ENCODE measurements at places on chromosomes 11 and 22.

- DNase-seq, result no peak
Observed at GRCh38 chr11:107792049-107792443, 66.5 kb downstream of the SLC35F2 start.

DNA sequence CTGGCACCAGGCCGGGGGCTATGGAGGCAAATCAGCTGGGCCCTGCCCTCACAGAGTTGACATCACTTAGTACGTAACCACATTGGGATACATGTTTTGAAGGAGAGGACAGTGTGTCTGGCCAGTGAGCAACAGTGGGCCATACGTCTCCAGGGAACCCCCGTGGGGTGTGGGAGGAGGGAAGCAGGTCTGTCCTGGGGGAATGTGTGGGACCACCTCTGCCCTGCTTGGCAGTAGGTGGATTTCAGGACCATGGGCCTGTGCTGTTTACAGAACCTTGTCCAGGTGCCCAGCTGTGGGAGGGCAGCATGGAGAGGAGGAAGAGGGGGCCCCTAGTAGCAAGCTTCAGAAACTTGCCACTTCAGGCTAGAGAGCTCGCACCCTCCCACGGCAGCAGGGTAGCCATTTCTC is 21.0 kb downstream of the P2RY2 start:
- no peak for DNase-seq

- no peak for DNase-seq
Observed at GRCh38 chr11:103091064-103091800, 728 bp downstream of the DCUN1D5 start.

DNA sequence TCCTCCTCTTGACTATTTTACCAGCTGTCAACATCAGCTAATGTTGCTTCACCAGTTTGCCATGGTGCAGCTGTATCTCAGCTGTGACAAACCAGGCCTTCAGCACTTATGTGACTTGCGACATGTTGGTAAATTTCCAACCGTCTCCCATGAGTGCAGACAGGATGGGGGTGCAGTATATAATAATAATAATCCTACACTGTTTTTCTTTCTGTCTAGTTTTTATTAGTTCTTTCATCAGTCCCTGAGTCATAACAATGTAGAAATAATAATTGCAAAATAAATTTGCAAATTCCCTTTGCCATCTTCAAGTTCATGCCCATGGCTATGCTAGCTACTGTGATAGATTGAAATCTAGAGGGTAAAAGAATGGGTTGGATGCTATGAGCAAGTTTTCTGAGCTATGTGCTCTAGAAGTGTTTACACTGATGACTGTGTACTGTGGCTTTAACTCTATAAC is 4.9 kb downstream of the MMP13 start:
- DNase-seq, result no peak

- DNase-seq, result no peak
Observed at GRCh38 chr11:85953491-85954143, 98.4 kb downstream of the CCDC83 start.

GRCh38 chr11:46917109-46917761 is 1.1 kb downstream of the LRP4 start:
- DNase-seq, result no peak

DNA sequence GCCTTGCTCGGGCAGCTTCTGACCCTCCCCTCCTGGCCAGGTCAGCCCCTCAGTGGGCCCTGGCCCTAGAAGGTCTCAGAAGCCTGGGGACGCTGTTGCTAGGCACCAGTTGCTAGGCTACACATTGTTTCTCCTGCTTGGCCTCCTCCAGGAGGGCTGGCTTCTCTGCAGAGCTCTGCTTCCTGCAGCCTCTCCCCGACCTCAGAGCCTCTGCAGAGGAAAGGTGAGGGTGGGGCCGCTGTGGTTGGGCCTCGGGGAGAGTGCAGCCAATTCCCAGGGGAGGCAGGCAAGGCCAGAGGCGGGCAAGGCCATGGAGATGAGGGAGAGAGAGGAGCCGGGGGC is 27.6 kb upstream of the LRRC10B start:
- no peak for DNase-seq

DNA sequence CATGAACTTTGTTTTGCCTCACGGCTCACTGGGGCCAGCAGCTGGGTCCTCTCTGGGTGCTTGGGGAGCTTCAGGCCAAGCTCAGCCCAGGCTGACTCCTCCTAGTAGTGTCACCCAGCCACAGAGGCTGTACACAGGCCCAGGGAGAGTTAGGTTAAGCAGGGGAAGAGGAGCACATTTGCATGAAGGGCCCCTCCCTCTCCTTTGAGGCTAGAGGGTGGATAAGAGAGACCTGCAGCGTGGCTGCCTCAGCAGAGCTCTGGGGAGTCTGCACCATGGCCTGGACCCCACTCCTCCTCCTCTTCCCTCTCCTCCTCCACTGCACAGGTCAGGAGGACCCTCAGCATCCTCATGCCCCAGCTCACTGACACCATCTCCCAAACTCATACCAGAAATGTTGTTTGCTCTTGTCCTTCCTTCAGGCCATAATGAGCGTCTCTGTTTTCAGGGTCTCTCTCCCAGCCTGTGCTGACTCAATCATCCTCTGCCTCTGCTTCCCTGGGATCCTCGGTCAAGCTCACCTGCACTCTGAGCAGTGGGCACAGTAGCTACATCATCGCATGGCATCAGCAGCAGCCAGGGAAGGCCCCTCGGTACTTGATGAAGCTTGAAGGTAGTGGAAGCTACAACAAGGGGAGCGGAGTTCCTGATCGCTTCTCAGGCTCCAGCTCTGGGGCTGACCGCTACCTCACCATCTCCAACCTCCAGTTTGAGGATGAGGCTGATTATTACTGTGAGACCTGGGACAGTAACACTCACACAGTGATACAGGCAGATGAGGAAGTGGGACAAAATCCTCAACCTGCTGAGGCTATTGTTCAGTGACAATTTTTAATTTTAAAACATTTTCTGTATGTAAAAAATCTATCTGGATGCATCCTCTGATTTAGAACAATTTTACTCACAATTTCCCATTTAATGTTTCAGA is 82.4 kb upstream of the VPREB1 start:
- no peak for DNase-seq

DNA sequence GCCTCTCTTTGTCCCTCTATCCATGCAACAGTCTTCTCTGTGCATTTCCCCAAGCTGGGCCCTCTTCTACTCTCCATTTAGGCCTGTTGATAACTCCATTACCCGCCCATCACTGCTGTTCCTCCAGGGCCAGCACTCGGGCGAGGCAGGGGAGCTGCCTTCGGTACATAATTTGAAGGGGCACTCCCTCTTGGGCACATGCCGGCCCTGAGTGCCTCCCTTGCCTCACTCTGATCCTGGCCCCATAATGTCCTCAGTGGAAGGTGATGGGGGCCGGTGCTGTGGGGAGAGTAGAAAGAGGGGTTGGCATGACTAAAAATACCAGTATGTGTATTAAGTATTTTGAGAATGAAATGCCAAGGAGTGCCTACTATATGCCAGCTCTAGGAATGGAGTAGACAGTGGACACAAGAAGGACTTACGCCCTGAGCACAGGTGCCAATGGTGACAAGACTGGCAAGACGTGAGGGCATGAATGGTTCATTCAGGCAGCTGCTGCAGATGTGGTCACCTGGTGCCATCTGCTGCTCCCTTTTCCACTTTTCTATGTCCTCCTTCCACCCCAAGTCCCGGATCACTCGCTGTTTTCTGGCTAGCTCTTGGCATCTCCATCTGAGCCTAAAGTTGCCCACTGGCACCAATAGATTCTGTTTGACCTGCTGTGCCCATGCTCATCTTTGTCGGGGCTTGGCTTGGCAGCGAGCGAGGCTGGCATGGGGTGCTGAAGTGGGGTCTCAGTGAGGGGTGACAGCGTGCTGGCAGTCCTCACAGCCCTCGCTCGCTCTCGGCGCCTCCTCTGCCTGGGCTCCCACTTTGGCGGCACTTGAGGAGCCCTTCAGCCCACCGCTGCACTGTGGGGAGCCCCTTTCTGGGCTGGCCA is 22.6 kb downstream of the TMEM218 start:
- no peak for DNase-seq

- peak; percentile 79 for DNase-seq
Observed at GRCh38 chr11:62728171-62728988, at the start of gene TTC9C. TSS of gene TTC9C (plus strand) at chr11:62728486. CDS start at chr11:62728849, 363 bp downstream.

DNA sequence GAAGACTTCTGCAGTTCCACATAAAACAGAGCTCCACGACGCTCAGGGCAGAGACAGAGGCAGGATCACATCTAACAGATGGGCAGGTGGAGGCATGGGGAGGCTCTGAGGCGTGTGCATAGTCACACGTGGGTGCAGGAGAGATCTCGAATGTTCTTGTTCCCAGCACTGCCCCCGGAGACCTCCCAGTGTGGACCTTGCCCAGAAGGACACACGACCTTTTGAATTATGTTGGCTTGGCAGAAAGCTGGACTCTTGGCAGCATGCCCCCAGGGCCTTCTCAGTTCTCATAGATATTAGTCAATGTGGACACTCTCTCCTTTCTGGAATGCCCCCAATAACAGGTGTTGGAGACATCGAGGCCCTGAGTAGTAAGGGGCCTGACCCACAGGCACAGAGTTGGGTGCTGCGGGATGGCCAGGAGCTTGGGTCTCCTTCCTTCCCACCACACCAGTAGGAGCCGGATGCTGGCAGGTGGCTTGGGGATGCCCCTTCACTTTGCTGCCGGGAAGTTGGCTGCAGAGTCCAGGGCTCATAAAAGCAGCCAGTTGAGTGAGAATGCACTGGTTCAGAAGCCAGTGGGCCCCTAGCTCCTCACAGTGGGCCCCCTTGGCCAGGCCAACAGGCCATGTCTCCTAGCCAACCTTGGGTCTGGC is 12.1 kb downstream of the MYEOV start:
- no peak for DNase-seq

- no peak for DNase-seq
Observed at GRCh38 chr11:120615391-120615790, 103.8 kb downstream of the GRIK4 start.

GRCh38 chr11:36373016-36374010 is 77.2 kb downstream of the PRR5L start:
- no peak for DNase-seq

- no peak for DNase-seq
Observed at GRCh38 chr11:93059117-93059957, 89.9 kb downstream of the MTNR1B start.

DNA sequence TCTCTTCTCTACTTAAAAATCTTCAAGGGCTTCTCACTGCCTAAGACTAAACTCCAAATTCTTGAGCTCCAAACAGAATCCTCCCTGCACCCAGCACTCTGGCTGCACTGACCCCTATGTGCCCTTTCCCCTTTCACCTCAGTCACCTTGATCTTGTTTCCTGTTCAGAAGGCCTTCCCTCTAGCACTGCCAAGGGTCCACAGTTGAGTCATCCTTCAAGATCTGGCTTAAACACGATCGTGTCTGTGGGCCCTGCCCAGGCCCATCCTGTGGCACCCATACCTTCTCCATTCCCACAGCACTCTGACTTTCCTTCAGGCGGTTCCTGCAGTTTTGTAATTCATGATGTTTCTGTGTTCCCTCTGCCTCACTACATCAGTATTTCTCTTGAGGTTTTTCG is 129.2 kb downstream of the ARL14EP start:
- DNase-seq, result no peak

DNA sequence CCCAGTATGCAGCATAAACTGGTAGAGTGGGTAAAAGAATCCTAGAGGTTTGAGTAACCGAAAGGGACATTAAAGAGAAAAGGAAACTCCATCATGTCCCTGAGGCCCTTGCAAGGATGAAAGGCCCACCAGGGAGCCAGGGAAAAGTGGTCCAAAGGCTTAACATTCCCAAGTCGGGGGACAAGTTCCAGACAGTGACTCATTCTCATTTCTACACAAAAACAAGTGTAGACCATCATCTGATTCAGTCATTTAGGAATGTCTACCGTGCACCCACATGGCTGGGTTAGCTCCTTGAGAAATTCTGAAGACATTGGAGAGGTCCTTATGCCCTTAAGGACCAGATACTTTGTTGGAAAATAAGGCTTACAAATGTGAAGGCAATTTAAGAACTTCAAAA is 4.8 kb upstream of the NOX4 start:
- no peak for DNase-seq

GRCh38 chr22:20569059-20570058 is 61.9 kb downstream of the MED15 start:
- DNase-seq, result no peak
